Anterior cingulate cortex (tissue), 58 donors: ENCODE measurements at places on chromosomes 12 and 14.

GRCh38 chr12:42802785-42803189 is 213.2 kb upstream of the PRICKLE1 start:
- DNase-seq: no peak

DNA sequence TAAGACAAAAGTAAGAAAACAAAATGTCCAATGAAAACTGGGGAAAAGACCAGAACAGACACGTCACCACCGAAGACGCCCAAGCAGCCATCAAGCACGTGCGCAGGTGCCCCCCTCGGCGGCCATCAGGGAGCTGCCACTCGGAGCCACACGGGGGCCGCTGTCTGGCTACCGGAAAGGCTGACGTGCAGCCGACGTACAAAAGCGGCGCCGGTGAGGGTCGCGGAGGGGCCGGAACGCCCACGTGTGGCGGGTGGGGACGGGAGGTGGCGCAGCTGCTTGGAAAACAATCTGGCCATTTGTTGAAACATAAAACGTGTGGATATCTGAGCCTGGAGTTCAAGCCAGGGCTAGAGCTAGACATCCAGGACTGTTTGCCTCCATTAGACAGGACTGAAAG is 60.7 kb downstream of the GALNT9 start:
- DNase-seq: no peak

- no peak for DNase-seq
Observed at GRCh38 chr12:45966486-45966885, 23.9 kb downstream of the SCAF11 start.

DNA sequence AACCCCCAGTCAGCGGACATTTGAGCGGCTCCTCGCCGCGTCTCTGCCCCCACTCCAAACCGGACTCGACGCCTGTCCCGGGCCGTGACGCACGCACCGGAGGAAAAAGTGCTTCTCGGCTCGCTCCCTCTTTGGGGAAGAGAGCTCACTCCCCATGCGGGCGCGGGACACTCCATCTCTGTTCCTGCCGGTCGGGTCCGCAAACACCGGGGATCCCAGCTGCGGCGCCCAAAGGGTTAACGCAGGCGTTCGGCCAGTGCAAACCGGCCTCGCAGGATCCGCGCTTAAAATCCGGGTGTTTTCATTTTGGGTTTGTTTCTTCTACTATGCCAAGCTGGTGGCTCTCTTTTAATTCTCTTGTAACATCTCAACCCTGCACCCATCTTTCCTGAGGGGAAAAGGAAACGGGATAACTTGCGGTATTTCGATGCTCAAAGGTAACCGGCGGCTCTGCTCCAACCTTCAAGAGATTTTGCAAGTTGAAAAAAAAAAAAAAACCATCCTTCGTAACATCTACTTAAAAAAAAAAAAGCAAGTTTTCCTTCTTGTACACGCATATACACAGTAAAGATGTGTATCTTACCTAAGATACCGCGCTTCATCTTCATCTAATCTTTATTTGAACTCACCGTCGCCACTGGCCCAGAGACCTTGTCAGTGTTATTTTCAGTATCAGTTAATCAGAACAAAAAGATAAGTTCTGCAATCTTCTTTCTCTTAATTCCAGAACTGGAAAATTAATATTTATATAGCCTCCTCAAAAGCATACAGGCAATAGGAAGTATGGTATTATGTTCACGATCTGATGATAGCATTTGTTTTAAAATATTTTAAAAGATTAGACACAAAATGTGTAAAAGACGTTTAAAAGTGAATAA is 1.6 kb upstream of the ATP2B1 start:
- no peak for DNase-seq

GRCh38 chr12:52918351-52918750 is 13.5 kb upstream of the KRT8 start:
- DNase-seq: no peak

GRCh38 chr12:27554421-27555186 is 30.6 kb downstream of the PPFIBP1 start:
- peak; percentile 34 for DNase-seq

DNA sequence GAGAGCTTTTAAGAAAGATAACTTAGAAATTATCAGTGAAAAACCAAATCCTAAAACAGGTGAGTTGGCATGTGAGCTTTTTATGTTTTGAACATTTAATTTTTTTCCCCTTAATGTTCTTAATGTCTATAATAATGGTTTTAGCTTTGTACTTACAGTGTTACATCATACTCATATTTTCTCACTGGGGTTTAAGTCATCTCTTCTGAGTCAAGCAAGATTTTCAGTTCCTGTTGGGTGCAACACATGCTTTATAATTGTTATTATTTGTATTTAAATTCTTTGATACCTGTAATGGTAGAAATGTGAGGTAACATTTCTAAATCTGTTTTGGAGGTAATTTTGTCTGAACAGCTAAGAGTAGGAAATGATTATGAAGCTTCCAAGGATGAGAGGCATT is 113.0 kb downstream of the PLEKHA5 start:
- no peak for DNase-seq
